ENCODE measurements at places on chromosomes 1 and 21.

DNA sequence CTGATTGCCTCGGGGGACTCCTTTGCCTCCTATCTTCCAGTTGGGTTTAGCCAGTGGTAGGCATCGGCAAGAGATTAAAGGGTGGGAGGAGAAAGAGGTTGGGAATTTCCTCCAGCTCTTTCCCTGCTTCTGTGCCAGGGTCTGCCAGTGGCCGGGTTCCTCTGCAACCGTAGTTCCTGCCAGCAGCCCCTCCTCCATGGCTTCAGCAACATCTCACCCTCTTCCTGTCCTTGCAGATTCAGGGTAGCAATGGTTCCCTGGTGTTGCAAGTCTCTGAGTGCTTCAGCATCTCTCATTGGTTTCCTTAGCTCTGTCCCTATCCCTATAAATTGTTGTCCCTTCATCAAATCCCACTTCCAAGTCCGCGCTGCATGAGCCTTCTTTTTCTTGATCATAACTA, 223.1 kb upstream of the JUN start:
- no peak for DNase-seq

DNA sequence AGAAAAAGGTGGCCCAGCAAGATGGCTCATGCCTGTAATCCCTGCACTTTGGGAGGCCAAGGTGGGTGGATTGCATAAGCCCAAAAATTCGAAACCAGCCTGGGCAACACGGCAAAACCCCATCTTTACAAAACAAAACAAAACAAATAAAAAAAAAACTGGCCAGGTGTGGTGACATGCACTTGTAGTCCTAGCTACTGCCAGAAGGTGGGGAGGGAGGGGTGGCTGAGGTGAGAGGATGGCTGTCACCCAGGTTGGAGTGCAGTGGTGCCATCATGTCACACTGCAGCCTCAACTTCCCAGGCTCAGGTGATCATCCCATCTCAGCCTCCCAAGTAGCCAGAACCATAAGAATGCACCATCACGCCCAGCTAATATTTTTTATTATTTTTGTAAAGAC, 22.8 kb downstream of the RERE start:
- DNase-seq = no peak

- DNase-seq = no peak
Measured at GRCh38 chr1:1371746-1372711, 3.0 kb downstream of the AURKAIP1 start.

- DNase-seq = no peak
Measured at GRCh38 chr1:9009438-9010370, 16.5 kb downstream of the SLC2A7 start.

DNA sequence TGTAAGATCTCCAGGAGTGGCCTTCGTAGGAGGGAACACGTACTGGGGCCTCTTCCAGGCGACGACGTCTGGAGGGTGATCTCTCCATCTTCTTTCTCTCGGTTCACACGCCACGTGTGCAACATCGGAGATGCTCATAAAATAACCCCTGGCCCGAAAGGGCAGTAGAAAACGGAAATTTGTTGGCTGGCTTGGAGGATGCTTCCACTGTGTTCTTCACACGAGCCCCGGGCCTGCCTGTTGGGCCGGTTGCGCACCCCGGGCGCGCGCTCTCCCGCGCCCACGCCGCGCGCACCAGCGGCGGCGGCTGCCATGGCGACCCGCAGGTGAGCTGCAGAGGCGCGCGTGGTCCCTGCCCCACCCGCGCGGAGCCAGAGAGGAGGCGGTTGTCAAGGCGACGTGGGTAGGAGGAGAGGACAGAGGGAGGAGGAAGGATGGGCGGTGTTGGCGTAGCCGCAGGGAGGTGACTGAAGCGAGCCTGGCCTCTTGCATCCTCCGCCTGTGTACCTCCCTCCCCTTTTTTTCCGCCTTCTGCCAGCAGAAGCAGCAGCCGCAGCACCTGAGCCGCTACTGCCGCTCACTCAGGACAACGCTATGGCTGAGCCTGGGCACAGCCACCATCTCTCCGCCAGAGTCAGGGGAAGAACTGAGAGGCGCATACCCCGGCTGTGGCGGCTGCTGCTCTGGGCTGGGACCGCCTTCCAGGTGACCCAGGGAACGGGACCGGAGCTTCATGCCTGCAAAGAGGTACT, at the start of gene ELAPOR1:
ELAPOR1 (plus strand) TSS at position 526 of the 752 bp plus-strand sequence; CDS start at position 595, 69 bp downstream.
- peak; percentile 83 for DNase-seq

Data from natural killer cell treated with Interleukin-12 subunit alpha and Interleukin-12 subunit beta and Interleukin-15 and Interleukin-18, amount 100 ng/mL, for 72 hours (primary cell).